NCI-H2029 treated with DMSO at 0.1 percent for 48 hours (cell line): ENCODE measurements at places on chromosomes 6 and 20.
A peak's percentile ranks its signal among the peaks of the same experiment; 100 is the strongest.

GRCh38 chr20:21719592-21720214 lies 14.2 kb downstream of the PAX1 start:
- peak; percentile 69 for DNase-seq

DNA sequence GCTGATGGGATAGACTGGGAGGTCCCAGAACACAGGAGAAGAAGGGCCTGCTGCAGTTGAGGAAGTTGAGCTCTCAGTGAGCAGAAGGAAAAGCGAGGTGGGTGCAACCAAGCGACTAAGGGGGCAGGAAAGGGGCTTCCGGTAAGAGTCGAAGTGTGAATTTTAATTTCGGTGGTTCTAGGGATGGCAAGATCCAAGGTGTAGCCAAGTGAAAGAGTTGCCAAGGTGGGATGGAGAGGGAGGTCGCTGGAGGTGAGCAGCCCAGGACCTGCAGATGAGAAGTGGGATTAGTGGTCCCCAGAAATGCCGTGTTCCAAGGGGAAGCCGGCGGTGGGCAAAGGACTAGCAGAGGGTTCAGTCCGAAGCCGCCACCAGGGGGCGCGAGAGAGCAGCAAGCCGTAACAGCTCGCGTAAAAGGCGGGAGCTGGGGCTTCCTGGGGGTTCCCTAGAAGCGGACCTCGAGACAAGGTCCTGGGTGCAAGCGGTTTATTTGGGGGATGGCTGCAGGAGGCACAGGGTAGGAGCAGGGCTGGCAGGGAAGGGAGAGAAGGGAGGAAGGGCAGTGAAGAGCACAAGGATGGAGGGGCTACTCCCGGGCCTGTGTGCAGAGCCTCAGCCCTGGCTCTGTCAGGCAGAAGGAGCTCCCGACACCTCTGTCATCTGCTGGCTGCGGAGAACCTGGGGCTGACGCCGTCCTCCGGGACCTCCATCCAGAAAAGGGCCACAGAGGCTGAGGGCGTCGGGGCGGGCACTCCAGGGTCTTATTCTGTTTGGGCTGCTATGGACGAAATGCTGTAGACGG lies 103.6 kb downstream of the PAX1 start:
- DNase-seq: no peak

GRCh38 chr20:40962733-40963504 lies 65.7 kb upstream of the TOP1 start:
- DNase-seq: peak; percentile 21

GRCh38 chr20:47392015-47392720 lies 35.7 kb upstream of the ZMYND8 start:
- no peak for DNase-seq

GRCh38 chr6:145090801-145091585 lies 644.3 kb downstream of the EPM2A start:
- DNase-seq: no peak

DNA sequence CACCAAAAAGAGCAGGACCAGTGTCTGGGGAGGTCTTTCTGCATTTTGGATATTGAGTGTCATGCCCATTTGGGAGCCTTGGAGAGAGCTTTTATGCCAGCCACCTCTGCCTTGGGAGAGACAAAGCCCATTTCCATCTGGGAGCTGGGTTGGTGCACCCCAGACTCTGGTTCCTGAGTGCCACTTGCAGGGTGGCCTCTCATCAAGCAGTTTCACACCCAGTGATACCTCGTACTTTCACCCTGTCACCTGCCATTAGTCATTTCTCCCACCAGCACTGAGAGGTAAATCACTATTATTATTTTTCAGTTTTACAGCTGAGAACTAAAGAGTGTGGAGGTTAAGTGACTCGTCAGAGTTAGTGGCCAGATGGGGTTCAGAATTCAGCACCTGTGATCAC lies 94.7 kb downstream of the PTPRT start:
- no peak for DNase-seq

- DNase-seq: no peak
Measured at GRCh38 chr6:55758156-55758937, 117.0 kb downstream of the BMP5 start.

GRCh38 chr20:44460795-44461141 lies 14.9 kb upstream of the TTPAL start:
- DNase-seq: no peak
